ENCODE measurements at places on chromosomes 7 and 10.

GRCh38 chr7:44787041-44787440, 9.4 kb upstream of the PPIA start:
- DNase-seq: no peak

DNA sequence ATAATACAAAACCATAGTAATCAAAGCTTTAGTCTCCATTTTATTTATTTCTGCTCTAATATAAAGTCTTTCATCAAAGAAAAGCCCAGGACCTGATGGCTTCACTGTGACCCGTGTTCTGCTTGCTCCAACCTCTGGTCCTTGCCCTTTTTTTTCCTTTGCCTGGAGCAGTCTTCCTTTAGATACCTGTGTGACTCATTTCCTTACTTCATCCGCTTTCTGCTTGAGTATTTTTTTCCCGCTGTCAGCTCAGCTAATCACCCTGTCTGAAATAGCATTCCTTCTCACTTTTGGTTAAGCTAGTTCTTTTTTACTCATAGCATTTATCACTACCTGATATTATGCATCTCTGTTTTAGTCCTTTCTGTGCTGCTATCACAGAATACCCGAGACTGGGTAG, 194.8 kb downstream of the ABCA13 start:
- no peak for DNase-seq

- no peak for DNase-seq
These were observed 13.3 kb upstream of the TSGA13 start for GRCh38 chr7:130699686-130700085.

DNA sequence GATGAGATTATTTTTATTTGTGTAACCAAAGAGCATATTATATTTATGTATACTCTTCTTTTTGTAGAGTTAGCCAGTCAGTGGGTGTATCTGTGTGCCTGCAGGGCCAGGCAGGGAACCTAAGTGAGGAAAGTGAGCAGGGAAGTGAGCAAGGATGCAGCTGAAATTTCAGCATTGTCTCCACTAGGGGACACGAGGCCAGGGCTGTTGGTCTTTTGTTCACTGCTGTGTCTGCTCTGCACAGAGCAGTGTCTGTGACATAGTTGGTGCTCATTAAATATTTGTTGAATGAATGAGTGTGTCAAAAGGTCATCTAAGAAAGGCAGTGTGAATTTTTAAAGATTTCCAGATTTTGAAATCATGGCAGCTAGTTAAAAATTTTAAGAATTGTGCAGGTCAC, 51.8 kb downstream of the SUGCT start:
- no peak for DNase-seq

- no peak for DNase-seq
These were observed 12.6 kb downstream of the PDAP1 start for GRCh38 chr7:99395616-99396327.

DNA sequence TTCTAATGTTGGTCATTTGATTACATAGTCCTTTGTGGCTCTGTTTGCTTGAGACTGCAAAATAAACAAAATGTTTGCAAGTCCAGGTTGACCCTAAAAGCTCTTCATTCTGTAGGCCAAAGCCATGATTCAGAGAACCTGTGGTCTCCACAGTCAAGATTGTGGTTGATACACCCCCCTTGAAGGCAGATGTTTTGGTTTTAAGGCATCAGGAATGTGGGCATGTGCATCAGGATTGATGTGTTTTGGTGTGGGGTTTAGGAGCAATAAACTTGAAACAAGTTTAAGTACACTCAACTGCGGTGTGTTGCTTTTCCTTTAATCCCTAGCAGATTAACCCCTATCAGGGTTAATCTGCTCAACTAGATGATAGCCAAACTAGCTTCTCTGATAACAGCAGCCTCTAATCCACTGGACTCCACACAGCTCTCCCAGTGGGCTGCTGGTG, 379.1 kb upstream of the GALNT17 start:
- no peak for DNase-seq

DNA sequence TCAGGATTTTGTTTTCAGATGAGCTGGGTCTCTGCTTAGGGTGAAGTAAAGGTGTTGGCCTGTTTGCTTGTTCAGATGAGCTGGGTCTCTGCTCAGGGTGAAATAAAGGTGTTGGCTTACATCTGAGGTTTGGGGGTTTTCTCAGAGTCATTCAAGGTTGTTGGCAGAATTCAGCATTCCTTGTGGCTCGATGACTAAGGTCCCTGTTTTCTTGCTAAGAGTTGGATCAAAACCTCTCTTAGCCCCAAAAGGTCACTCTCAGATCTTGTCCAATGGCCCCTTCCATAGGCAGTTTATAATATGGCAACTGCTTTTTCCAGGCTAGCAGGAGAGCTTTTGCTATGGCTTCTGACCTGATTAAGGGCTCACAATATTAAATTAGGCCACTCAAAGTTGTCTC, 106.6 kb downstream of the ADAM22 start:
- DNase-seq: no peak

All from neuronal stem cell (in vitro differentiated cells).